ENCODE measurements at places on chromosomes 1 and 21. TPM values are rescaled to one million over a fixed set of nuclear protein-coding genes. Genes with fewer than 3 reads are reported as not detected.

- DNase-seq = peak; percentile 95
Measured at GRCh38 chr1:88892357-88892877, 1.1 kb upstream of the GTF2B start.

- DNase-seq = no peak
Measured at GRCh38 chr1:248710305-248710900, 7.8 kb upstream of the OR14I1 start.

- DNase-seq = no peak
Measured at GRCh38 chr1:199101635-199102034, 462.8 kb downstream of the PTPRC start.

DNA sequence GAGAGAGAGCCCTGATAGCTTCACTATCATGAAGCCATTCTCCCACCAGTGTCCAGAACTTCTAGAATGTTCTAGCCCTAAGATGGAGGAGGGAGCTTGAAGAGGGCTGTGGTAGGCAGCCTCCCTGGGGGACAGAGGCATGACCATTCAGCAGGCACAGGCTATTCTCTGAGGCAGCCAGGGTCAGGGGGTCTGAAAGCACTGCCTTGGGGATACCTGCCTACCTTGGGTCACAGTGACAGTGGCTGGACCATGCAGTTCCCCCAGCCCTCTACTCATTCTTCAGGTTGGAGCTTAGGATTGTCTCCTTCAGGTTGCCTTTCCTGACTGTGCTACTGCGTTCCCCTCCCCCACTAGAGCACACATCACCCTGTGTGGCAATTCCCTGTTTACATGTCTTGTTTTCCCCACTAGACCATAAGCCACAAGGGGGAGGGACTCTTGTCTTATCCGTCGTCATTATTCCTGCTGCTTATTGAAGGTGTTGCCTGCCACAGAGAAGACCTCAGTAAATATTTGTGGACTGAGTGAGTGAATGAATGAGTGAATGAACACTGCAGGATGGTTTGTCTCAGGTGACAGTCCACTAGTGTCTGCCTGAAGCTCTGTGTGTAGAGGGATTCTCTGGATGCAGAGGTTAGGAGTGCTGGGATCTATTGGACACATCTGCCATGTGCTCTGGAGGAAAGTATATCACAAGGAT is 5.2 kb downstream of the ZDHHC18 start:
- peak; percentile 72 for DNase-seq

DNA sequence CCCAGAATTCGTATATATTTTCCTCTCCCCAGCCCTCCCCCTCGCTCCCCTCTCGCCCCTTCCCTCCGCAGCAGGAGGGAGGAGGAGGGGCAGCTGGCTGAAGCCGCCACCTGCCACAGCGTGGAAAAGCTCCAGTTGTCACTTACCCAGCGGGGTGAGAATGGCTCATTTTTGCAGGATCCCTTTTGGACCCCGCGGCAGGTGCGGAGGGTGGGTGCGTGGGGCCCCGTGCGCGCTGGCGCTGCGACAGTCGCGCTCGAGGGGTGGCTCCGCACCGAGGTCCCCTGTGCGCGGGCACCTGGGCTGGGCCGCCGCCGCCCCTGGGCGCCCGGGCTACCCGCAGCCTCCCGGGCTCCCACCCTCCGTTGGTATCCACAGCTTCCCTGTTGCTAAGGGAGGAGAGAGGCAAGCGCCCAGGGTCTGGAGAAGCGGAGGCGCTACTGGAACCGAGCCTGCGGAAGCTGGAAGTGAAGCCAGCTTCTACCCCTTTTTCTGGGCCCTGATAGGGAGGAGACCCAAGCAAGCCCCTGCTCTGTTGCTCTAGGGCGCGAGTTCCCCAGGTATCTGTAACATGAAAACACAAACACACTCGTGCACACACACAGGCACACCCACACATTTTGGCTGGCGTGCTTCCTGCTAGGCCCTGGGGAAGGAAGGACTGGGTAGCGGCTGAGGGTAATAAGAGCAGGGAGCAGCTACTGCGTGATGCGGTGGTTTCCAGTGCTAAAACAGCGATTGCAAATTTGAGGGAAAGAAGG is at the start of gene ERICH3:
ERICH3 (minus strand) TSS at position 442 of the 761 bp plus-strand sequence; CDS start at position 169, 273 bp downstream.
- DNase-seq = no peak

- no peak for DNase-seq
Measured at GRCh38 chr1:103108376-103109150, at the start of gene COL11A1. Gene COL11A1, minus strand, starts transcription at chr1:103108522. Its CDS starts 344 bp downstream, at chr1:103108178.

DNA sequence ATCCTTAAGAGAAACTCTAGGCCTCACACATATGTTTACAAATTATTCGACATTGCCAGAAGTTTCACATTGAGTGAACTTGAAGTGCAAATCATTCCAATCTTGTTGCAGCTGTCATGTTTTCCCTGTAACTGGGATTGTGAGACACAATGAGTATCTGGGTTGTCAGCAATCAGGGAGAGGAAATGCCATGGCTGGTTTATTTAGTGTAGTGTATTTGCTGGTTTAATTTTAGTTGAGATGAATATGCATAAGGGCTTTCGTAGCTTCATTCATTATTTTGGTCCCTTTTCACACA is 54.2 kb upstream of the USP1 start:
- DNase-seq = no peak

DNA sequence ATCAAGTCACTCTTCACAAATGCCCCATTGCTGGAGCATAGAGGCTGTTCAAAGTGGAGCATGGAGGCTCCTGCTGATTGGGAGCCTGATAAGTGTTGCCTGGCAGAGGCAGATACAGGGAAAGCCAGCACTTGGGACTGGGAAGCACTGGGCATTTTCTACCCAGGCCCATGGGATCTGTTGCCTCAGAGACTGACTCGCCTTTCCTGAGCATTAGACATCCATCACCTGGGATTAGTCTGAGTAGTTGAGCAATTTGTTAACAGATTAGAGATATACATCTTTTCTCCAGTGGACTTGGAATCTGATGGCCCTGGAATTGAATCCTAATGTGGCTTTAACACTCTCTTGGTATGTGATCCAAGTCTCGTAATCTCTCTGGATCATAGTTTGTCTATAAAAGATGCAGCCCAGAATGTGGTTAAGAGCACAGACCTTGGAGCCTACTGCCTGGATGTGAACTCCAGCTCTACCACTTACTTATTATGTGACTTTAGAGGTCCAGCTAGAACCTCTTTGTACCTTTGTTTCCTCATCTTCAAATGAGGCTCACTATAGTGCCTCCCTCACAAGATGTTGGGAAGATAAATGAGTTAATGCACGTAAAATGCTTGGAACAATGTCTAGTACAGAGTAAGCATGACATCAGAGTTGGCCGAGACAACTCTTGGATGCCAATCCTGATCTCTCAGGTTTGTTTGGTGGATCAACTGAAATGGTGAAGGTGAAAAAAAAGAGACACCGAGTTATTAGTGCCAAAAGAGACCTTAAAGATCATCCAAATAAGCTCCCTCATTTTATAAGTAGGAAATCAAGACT is 38.3 kb upstream of the NRDC start:
- DNase-seq = peak; percentile 43

DNA sequence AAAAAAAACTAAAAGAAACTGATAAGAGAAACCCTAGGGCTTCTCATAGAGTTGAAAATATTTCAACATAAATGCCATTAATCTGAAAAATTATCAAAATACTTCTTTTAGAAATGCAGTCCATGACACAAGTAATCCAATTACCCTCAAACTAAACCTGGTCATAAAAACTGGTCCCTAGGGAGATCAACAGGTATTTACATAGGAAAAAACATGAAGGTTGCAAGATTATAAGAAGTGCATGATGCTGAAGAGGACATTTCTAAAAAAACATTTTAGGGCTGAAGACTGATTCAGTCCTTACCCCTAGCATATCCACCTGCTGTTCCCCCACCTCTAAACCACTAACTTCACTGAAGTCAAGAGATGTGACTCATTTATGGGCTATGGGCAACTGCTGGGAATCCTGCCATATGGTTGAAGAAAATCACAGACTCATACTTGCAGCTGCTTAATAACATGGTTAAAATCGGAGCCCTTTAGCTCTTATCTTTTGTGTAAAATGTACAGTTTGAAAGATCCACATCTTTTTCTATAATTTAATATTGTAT is 131.0 kb upstream of the RUNX1 start:
- peak; percentile 91 for DNase-seq

DNA sequence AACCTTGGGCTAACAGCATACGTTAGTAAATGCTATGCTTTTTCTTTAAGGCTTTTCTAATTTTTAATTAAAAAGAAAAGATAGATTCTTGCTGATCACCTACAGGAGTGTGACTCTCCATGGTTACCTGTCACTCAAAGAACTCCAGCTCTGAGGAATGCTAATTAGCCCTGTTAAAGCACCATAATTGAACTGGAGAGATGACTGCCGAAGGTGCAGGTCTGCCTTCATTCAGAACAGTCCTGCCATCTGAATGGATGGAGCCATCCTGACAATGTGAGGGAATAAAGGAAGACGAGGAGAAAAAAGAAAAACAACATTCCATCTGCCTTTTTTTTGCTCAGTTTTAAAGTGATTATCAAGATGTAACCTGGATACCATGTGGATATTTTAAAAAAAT is 94.6 kb downstream of the ATP6V1G3 start:
- DNase-seq = no peak

- DNase-seq = no peak
Measured at GRCh38 chr1:89701746-89702241, 68.9 kb downstream of the LRRC8C start.

The SH3BGR gene
- 0.40 TPM for total RNA-seq

The NPPA gene
- total RNA-seq = not detected

The C1QC gene
- not detected for total RNA-seq

The YOD1 gene
- 54.0 TPM for total RNA-seq

Data from PC-3 (cell line).